ENCODE measurements at places on chromosomes 6 and 20.
A peak's percentile ranks its signal among the peaks of the same experiment; 100 is the strongest.

GRCh38 chr20:6829510-6830116 lies 62.1 kb downstream of the BMP2 start:
- DNase-seq: no peak

- DNase-seq: no peak
Measured at GRCh38 chr6:122697458-122697857, 82.1 kb upstream of the FABP7 start.

- DNase-seq: no peak
Measured at GRCh38 chr6:163437466-163437865, 22.9 kb downstream of the QKI start.

GRCh38 chr20:48486065-48486464 lies 341.7 kb downstream of the PREX1 start:
- DNase-seq: no peak

DNA sequence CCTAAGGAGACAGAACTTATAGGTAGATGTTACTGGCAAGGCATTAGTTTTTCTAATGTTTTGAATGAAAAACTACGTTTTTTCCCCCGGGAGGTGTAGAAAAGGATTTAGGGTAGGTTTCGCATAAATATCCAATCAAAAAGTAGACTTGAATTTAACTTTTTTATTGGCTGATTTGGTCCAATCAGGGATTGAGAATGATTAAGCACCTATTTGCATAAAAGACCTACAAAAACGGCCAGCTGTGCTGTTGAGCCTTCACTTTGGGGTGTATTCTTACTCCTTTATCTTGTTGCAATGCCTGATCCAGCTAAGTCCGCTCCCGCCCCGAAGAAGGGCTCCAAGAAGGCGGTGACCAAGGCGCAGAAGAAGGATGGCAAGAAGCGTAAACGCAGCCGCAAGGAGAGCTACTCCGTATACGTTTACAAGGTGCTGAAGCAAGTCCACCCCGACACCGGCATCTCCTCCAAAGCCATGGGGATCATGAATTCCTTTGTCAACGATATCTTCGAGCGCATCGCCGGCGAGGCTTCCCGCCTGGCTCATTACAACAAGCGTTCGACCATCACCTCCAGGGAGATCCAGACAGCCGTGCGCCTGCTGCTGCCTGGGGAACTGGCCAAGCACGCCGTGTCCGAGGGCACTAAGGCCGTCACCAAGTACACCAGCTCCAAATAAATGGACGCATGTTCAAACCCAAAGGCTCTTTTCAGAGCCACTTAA lies 113.5 kb upstream of the BTN3A2 start:
- peak; percentile 86 for DNase-seq

GRCh38 chr20:22438926-22439325 lies 145.4 kb downstream of the FOXA2 start:
- DNase-seq: no peak

DNA sequence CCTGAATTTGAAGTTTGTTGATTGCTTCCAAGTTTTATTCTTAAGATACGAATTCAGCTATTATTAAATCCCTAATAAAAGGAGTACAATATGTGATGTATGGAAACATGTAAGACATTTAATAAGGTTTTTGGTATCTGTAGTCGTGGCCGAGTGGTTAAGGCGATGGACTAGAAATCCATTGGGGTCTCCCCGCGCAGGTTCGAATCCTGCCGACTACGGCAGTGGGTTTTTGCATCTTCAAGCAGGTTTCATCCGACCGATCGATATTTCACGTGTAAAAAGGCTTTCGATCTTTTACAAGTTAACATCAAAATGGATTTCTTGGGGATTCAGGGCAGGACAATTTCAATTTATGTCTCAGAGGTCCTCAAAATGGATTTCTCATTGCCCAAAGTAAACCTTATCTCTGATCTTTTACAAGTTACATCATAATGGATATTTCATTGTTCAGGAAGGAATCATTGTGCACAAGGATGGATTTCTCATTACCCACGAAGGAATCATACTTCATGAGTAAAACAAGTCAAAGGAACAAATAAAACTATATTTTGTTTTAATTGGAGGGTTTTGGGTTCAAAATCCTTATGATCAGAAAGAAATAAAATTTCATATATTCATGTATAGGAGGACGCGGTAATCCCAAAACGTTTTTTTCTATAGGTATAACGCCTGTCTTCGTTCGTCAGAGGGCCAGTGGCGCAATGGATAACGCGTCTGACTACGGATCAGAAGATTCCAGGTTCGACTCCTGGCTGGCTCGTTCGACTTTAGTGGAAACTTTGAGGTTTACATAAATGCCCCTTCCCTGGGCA lies 37.3 kb upstream of the BTN3A2 start:
- DNase-seq: peak; percentile 68

DNA sequence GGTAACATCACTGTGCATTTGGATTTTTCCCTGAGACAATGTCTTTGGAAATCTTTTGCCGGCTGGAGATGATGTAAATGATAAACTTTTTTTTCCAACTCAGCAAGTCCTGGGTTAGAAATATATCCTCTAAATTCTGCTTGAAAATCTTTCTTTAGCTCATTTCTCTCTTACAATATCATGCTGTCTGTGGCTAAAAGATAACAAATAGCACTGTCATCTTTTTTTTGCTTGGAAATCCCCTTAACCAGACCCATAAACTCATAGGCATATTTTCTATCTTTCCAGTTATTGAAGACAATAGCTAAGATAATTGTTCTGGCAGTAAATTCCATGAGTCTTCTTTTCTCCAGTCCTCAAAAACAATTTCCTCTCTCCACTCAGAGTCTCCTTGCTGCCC lies 481.5 kb downstream of the NKAIN2 start:
- DNase-seq: no peak

- DNase-seq: no peak
Measured at GRCh38 chr6:116928677-116929076, 51.6 kb downstream of the RFX6 start.

DNA sequence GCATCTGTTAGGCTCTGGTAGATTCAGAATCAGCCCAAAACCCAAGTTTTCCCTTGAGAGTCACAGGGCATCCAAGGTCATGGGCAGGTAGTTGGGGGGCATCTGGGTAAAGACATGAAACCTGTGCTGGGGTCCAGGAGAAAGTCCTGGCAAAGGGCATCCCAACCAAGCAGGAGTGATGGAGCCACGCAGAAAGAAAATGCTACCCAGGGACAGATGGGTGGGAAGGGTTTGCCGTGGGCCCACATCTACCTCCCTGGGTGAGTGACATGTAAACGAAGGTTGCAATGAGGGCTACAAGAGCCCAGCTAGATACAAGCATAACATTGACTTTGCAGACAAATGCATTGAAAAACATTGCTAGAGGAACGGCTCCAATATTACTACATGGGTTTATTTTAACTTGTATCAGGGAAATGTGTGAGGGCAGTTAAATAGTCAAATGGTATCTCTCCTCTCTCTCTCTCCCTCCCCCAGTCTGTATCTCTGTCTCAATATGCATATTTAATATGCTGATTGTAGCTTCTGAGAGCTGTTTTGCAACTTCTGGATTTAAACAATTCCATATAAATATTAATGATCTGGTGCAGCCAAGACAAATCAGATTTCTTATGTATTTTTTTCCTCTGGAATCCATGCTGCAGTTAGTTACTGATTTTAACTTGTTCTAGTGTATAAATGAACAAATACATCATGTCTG lies 135.7 kb downstream of the SYNDIG1 start:
- no peak for DNase-seq

DNA sequence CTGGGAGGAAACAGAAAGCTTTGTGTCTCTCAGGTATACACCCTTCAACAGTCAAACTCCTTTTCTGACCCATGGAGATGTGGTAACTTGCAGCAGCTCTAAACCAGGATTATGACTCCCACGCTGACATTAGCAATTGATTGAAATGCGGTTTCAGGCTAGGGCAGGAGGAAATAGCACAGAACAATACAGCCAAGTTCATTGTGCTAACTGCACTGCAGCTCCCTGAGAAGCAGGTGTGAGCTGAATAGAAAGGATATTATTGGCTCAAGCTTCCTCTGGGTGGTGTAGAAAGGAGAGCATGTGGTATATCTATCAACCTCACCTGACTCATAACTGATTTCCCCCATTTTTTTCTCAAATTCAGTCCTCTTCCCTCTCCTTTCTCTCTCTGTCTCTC lies 612.3 kb upstream of the BTBD3 start:
- no peak for DNase-seq

- DNase-seq: no peak
Measured at GRCh38 chr20:17418737-17419136, 112.4 kb downstream of the BFSP1 start.

- no peak for DNase-seq
Measured at GRCh38 chr6:14699803-14700601, 545.9 kb upstream of the JARID2 start.

- DNase-seq: no peak
Measured at GRCh38 chr6:26342106-26343004, 22.6 kb upstream of the BTN3A2 start.

- DNase-seq: no peak
Measured at GRCh38 chr6:133410638-133411435, 169.7 kb downstream of the EYA4 start.

GRCh38 chr6:107697682-107698081 lies 126.4 kb downstream of the SCML4 start:
- no peak for DNase-seq

- DNase-seq: no peak
Measured at GRCh38 chr6:17397764-17398194, 4.4 kb downstream of the CAP2 start.

DNA sequence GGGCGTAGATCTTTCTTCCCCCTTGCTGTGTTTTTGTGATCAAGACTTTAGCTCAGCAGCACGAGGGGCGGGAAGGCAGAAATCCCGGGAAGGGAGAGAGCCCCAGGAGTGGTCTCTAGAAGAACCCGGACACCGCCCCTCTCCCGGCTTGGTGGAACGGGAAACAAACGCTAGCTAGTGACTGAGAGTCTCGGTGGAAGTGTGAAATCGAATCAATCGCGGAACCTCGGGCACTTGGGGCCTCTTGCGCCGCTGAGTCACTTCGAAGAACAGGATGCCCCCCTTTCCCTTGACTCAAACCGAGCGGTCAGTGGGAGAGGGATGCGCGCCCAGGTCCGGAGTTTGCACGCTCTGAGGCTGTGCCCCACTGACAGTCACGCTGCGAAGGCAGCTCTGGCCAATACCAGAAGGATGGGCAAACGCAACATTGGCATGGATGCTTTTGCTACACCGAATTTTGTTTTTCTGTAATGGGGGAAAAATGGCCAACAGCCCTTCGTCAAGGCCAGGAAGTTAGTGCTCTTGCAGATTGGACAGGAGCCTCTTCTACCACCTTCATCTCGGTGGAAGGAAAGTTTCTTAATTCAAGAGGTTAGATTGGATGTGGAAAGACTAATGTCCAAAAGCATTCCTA lies 1.6 kb upstream of the OLIG3 start:
- no peak for DNase-seq

DNA sequence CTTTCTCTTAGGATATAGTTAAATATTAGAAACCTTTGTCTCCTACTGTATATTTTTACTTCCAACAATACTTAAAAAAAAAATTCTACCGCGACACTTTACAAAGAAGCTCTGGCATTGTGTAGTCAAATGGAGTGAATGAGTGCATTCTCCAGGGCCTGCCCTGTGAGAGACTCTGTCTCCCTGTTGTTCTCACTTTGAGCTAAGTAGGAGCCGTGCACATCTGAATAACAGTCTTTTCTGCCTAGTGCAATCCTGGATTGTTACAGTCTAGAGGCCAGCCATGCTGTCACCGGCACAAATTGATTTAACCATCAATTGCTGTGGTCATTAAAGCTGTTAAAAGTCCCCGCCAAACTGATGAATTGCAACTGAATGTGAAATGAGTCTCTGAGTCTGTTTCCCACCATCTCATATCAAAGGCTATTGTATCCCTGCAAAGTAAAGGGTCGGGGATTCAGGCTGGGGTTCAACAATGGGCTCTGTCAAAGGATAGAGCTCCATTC lies 156.0 kb downstream of the RFPL4B start:
- no peak for DNase-seq

DNA sequence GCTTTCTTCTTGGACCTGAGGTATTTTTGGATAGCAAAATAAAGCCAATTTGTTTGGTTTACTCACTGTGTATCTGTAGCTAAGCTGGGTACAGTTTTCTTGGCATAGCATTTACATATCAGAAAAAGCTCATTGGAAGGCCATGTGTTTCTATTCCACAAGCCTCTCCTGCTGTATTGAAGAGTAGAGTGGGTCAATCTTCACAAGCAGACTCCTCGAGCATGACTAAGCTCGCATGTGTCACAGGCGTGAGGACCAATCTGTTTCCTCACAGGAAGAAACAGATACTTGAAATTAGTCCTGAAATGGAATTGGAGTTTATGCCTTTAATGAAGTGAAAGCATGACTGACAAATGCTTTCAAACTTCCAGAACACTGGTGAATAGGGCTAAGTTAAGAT lies 1279.0 kb upstream of the MAP3K7 start:
- DNase-seq: no peak

- DNase-seq: peak; percentile 43
Measured at GRCh38 chr20:17621229-17621968, 51.5 kb downstream of the DSTN start.

GRCh38 chr20:62918147-62918546 lies 8.2 kb downstream of the DIDO1 start:
- no peak for DNase-seq

DNA sequence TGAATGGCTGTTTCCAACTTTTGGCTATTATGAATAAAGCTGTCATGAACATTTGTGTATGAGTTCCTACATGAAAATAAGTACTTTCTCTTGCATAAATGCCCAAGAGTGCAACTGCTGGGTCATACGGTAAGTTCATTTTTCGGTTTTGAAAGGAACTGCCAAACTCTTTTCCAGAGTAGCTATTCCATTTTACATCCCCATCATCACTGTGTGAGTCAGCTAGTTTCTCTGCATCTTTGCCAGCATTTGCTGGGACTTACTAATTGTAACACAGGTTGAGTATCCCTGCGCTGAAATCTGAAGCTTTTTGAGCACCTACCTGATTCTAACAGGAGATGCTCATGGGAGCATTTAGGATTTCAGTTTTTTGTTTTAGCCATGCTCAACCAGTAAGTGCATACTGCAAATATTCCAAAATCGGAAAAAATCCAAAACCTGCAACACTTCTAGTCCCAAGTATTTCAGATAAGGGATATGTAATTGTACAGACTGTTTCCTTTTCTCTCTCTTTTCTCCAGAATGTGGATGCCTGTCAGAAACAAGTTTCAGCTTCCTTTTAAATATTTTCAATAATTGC lies 118.4 kb downstream of the DTNBP1 start:
- DNase-seq: no peak

GRCh38 chr6:474453-475185 lies 83.1 kb downstream of the IRF4 start:
- no peak for DNase-seq

- DNase-seq: no peak
Measured at GRCh38 chr6:53771785-53772624, 22.8 kb upstream of the LRRC1 start.

- peak; percentile 64 for DNase-seq
Measured at GRCh38 chr20:62651285-62652021, 9.2 kb downstream of the SLCO4A1 start.

DNA sequence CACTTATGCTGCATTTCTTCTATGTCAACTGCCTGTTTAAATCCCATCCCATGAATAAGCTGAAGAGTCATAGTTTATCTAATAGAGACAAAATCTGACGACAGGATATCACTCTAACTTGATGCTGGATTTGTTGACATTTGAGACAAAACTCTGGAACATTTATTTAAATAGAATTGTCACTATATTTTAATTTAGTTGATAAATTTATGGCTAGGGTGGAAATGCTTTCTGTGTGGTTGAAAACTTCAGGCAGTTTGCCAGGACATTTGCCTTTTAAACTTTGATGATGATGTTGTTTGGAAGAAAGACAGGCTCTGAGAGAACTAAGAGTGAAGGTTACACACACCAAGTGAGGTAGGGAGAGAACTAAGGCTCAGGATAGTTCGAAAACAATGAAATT lies 68.1 kb downstream of the GJA1 start:
- no peak for DNase-seq

GRCh38 chr6:7413151-7413823 lies 23.7 kb downstream of the RIOK1 start:
- DNase-seq: no peak

Measured in left lung (tissue), 14 donors.